Dermis blood vessel endothelial cell (primary cell): ENCODE measurements at places on chromosomes 12 and 14. TPM values are rescaled to one million over a fixed set of nuclear protein-coding genes. Genes with fewer than 3 reads are reported as not detected.

Gene EID3
- total RNA-seq: 5.4 and 6.8 TPM in 2 replicates

Gene FGF6
- total RNA-seq: not detected in 2 replicates

Gene MMP14
- total RNA-seq: 73.3 and 138 TPM in 2 replicates

Gene TMEM132C
- not detected in 2 replicates for total RNA-seq

Gene GALNT16
- total RNA-seq: 0.17 and 0.19 TPM in 2 replicates

Gene TAS2R31
- total RNA-seq: 3.8 and 6.8 TPM in 2 replicates

Gene FAM186B
- 0.19 and 0.34 TPM in 2 replicates for total RNA-seq

Gene SH2B3
- 93.6 and 111 TPM in 2 replicates for total RNA-seq

Gene ENDOU
- total RNA-seq: 0.05 TPM in 1 of 2 replicates, not detected in the other

Gene C14orf132
- 2.8 and 3.7 TPM in 2 replicates for total RNA-seq

Gene KCNC2
- total RNA-seq: not detected in 2 replicates

Gene REP15
- total RNA-seq: 7.0 and 10.9 TPM in 2 replicates

Gene ABCD2
- not detected in 2 replicates for total RNA-seq

Gene KCNA1
- total RNA-seq: under 0.01 TPM in 1 of 2 replicates, not detected in the other

Gene KRT6C
- not detected in 2 replicates for total RNA-seq

Gene KRT77
- not detected in 2 replicates for total RNA-seq

Gene NPFF
- total RNA-seq: not detected in 2 replicates

Gene EIF2B1
- total RNA-seq: 77.3 and 96.1 TPM in 2 replicates

Gene TMEM30B
- 0.33 and 0.34 TPM in 2 replicates for total RNA-seq

Gene SPTSSA
- total RNA-seq: 16.8 and 20.8 TPM in 2 replicates

Gene DNAH10
- under 0.01 TPM in 1 of 2 replicates, not detected in the other for total RNA-seq

Gene ACAD10
- 8.0 and 8.7 TPM in 2 replicates for total RNA-seq

Gene SLC35E3
- 4.6 and 14.0 TPM in 2 replicates for total RNA-seq

Gene TAS2R13
- 0.84 and 1.0 TPM in 2 replicates for total RNA-seq

Gene ADAMTS20
- total RNA-seq: not detected in 2 replicates

Gene TAS2R42
- total RNA-seq: not detected in 2 replicates

Gene HRK
- not detected in 2 replicates for total RNA-seq

Gene SENP1
- 15.1 and 15.7 TPM in 2 replicates for total RNA-seq

Gene STAC3
- total RNA-seq: 0.65 TPM in 1 of 2 replicates, not detected in the other

Gene FAM181A
- total RNA-seq: not detected in 2 replicates

Gene ACSS3
- total RNA-seq: 0.37 and 1.0 TPM in 2 replicates

Gene PARP11
- total RNA-seq: 3.6 and 5.7 TPM in 2 replicates

Gene DNAI7
- total RNA-seq: 0.28 TPM in 1 of 2 replicates, not detected in the other

Gene SLCO1B1
- total RNA-seq: not detected in 2 replicates

Gene NFYB
- 17.4 and 23.6 TPM in 2 replicates for total RNA-seq

Gene TSPAN19
- under 0.01 TPM in 1 of 2 replicates, not detected in the other for total RNA-seq

Gene SETD3
- 69.8 and 82.7 TPM in 2 replicates for total RNA-seq

Gene KLRB1
- not detected in 2 replicates for total RNA-seq

Gene B4GALNT1
- 0.14 TPM in 1 of 2 replicates, not detected in the other for total RNA-seq

Gene KRT83
- not detected in 2 replicates for total RNA-seq

Gene G2E3
- total RNA-seq: 18.9 and 39.7 TPM in 2 replicates

Gene GOLGA3
- 101 and 139 TPM in 2 replicates for total RNA-seq

Gene MGP
- 63.0 and 68.4 TPM in 2 replicates for total RNA-seq

Gene EIF2S3B
- total RNA-seq: 1.0 and 1.2 TPM in 2 replicates

Gene HOXC9
- 0.28 and 0.68 TPM in 2 replicates for total RNA-seq

Gene INHBE
- not detected in 2 replicates for total RNA-seq

Gene CD163L1
- total RNA-seq: 5.4 and 7.1 TPM in 2 replicates

Gene RFX4
- not detected in 2 replicates for total RNA-seq

Gene PHC1
- total RNA-seq: 15.0 and 20.6 TPM in 2 replicates

Gene OTOGL
- total RNA-seq: 0.17 and 1.2 TPM in 2 replicates

Gene MYF5
- not detected in 2 replicates for total RNA-seq

Gene MYH6
- not detected in 2 replicates for total RNA-seq

Gene KRT85
- total RNA-seq: not detected in 2 replicates

Gene ATL1
- 1.9 and 2.6 TPM in 2 replicates for total RNA-seq

Gene CATSPERB
- total RNA-seq: 0.33 and 0.68 TPM in 2 replicates

Gene WBP11
- total RNA-seq: 9.5 and 17.4 TPM in 2 replicates

Gene ADAM21
- total RNA-seq: 0.17 and 0.33 TPM in 2 replicates
